ENCODE measurements at places on chromosomes 3 and 15.
A peak's percentile ranks its signal among the peaks of the same experiment; 100 is the strongest.

DNA sequence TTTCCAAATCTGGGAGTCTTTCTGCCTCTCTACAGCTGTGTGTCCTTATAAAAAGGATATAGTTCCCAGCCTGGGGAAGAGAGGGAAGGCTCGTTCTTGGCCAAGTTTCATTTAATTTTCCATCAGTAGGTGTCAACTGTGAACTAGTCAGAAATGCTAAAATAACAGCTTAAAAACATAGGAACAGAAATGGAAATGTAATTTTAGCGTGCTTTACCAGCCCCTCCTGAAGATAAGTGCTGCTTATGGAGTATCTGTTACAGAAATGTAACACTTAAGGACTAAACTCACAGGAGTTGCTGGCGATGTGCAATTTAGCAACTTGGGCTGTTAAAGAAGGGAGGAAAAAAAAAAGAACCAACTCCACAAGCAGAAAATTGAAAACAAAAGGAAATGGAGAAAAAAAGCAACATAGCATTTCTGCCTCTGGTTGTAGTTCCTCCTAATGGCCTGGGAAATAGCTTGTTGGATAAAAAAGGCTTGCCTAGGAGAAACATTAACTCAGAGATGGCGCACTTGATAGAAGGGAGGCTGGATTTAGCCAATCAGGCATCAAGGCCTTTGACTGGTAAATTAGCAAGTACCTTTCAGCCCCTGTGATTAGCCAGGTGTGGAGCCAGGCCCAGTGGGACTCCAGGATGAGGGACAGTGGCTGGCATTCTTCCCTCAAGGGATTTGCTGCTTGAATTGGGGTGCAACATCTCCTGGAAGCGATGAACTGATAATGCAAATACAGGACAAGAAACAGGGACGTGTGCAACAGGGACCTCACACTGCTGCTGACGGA, 84.3 kb downstream of the RPLP1 start:
- no peak for DNase-seq

- DNase-seq, result no peak
Observed at GRCh38 chr15:95457520-95457919, 873.0 kb upstream of the NR2F2 start.

- peak; percentile 13 for DNase-seq
Observed at GRCh38 chr15:84749111-84749991, 959 bp downstream of the ZNF592 start.

DNA sequence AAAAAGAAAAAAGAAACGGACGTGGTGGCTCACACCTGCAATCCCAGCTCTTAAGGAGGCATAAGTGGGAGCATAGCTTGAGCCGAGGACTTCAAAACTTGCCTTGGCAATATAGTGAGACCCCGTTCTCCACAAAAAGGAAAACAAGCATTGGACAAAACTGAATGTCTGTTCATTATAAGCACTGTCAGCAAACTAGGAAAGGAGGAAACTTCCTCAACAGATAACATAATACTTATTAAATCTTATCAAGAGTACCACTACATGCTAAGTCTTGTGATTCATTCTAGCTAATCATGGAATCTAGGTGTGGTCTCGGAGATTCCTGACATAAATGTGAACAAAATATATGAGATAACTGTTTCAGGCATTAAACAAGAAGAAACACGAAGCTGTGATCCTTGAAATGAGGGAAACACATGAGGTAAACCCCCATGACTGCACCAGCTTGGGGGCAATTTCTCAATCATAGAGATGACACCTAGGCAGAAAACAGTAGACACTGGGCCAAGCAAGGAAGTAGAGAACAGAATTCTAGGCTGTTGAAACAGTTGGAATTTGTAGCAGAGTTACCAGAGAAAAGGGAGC, 33.3 kb downstream of the TRPM7 start:
- DNase-seq, result no peak

DNA sequence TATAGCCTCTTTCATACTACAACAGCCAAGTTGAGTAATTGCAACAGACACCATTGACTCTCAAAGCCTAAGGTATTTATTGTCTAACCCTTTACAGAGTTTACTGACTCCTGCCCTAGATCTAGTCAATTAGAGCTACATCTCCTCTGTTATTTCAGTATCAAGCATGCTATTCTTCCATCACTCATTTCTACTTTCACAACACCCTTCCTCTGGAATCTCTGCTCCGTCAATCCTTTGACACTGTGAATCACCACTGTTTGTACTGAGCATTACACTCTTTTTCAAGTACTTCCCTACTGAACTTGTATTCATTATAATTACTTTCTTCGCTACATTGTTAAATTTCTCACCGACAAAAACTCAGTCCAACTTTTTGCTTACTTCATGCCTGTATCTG, 121.8 kb downstream of the ZNF609 start:
- DNase-seq, result no peak

Data from activated CD8-positive, alpha-beta memory T cell treated with anti-CD3 and anti-CD28 coated beads for 1 hour (primary cell).